ENCODE measurements at places on chromosomes 4 and X.

GRCh38 chr4:53346920-53347852 is 18.7 kb downstream of the SCFD2 start:
- no peak for DNase-seq

DNA sequence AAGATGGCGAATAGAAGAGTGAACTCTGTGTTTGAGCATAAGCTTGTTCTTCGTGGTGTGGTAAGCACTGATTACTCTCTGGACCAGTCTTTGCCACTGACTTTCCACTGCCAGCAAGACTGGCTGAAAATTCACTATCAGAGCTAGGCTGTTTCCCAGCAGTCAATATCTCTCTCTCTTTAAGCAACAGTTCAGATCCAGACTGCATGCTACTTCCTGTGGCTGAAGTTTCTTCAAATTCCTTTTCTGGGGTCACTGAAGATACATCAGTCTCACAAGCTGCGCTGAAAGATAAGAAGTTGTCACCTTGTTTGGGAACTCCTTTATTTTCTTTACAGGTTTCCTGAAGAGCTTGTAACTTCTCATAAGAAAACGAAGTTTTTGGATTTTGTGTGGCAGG is 54.0 kb upstream of the FAM120C start:
- no peak for DNase-seq

DNA sequence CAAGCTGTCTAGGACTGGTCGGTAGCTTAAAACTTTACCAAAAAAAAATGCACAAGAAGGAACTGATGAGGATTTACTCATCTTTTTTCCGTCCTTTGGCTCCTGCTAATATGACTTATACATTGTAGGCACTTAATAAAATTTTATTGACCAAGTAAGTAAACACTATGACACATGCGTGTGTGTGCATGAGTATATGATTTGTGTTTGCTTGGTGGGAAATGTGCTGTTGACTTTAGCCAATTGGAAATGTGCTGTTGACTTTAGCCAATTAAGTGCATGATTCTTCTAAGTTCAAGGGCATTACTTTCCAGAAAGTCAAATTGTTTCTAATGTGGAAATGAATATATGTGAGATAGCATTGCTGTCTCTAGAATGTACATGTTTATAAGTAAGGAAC is 78.3 kb downstream of the FIP1L1 start:
- no peak for DNase-seq

DNA sequence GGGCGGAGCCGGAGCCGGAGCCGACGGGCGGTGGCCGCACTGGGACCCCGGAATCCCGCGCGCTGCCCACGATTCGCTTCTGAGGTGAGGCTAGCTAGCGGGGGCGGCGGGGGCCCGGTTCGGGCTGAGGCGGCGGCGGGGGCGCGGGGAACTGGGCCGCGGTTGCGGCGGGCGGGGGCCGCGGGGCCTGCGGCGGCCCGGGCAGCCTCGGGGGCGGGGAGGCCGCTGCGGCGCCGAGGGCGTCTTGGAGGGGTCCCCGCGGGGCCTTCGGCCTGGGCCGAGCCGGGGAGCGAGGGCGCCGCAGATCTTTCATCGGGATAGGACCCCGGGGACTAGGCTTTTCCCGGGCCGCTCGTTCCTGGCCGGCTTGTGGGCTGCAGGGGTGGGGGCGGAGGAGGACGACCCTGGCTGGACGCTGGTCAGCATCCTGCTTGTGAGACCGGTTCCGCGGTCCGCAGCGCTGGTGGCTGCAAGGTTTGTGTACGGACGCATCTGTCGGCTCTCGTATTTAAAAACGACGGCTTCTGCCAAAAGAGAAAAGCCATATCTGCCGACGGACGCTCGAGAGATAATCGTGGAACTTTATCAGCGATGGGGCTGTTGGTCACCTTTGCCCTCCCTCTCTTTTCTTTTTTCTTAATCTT is 419 bp downstream of the ADD1 start:
- DNase-seq: no peak

DNA sequence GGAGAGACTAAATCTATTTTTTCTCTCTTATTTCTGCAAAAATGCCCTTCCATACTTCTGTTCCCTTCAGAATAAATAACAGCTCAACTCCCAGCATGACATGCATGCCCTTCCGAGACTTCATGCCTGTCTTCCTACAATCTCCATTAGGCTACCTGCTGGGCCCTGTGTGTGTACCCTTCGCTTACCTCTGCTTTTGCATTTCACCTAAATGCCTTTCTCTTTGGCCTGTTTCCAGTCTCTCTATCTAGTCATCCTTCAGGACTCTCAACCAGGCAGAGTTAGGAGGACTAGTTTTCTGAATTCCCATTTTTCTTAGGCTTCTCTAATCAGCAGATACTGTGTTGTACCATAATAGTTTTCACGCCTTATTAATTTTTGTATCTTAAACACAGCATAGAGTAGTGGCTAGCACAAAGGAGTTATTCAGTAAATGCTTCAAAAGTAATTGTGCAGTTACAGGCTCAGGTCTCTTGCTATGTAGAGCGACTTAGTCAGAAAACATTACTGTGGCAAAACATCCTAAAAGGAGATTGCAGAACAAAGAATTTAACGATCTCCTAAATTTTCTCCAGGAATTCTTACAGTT is 20.5 kb downstream of the SEPTIN11 start:
- no peak for DNase-seq

Data from stimulated activated CD4-positive, alpha-beta T cell treated with anti-CD3 and anti-CD28 coated beads, Interleukin-1b, Interleukin-23, amount 100 ng/mL, for 1 hour (primary cell).